ENCODE measurements at places on chromosomes 6 and 20. TPM values are rescaled to one million over a fixed set of nuclear protein-coding genes. Genes with fewer than 3 reads are reported as not detected.

DNA sequence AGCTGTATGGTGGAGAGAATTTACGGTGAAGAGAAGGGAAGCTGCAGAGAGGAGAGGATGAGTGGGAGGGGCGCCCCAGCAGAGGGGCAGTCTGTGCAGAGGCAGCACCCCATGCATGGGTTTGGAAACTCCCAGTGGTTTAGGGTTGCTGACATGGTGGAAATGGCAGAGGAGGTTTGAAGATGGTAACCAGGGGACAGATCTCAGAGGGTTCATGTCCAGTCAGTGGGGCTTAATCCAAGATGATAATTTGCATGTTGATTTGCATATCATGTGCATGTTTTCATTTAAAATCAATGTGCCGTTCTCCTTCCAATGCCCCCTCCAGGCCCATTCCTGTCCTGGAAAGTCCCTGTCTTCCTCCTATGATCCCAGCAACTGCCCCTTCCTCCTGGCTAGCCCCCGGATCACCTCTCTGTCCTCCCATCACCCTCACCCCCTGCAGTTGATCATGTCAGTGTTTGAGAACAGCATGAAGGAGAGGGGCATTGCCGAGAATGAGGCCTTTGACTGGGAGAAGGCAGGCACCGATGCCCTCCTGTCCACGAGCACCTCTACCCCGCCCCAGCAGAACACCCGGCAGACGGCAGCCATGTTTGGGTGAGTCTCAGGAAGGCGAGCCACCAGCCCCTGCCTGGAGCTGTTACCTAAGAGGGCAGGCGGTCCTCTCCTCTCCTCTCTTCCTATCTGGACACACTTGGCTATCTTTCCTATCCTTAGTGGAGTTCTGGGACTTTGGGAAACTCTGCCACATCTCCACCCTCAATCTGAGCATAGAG lies 14.3 kb downstream of the TTBK1 start:
- no peak for DNase-seq

- DNase-seq = no peak
Measured at GRCh38 chr6:28747631-28748157, 176.1 kb downstream of the TRIM27 start.

DNA sequence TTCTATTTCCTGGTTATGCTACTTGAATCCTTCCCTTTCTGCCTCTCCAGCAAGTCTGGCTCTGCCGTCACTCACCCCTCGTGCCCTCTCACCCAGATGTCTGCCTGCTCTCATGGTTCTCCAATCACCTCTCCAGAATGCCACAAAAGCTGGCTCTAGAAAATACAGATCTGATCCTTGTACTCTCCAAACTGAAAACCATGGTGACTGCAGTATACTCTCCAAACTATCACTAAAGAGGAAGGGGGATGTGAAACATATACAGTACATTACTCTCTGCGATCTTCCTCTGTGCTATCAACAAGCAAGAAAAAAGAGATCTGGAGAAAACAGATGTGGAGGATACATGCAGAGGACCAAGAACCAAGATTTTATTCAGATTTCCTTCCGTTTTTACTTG lies 91.1 kb downstream of the ATXN1 start:
- DNase-seq = no peak

GRCh38 chr20:32216179-32217142 lies 8.8 kb downstream of the POFUT1 start:
- DNase-seq = no peak

GRCh38 chr6:128057541-128057940 lies 156.7 kb upstream of the THEMIS start:
- no peak for DNase-seq

GRCh38 chr6:53199156-53199555 lies 50.5 kb upstream of the GCM1 start:
- no peak for DNase-seq

DNA sequence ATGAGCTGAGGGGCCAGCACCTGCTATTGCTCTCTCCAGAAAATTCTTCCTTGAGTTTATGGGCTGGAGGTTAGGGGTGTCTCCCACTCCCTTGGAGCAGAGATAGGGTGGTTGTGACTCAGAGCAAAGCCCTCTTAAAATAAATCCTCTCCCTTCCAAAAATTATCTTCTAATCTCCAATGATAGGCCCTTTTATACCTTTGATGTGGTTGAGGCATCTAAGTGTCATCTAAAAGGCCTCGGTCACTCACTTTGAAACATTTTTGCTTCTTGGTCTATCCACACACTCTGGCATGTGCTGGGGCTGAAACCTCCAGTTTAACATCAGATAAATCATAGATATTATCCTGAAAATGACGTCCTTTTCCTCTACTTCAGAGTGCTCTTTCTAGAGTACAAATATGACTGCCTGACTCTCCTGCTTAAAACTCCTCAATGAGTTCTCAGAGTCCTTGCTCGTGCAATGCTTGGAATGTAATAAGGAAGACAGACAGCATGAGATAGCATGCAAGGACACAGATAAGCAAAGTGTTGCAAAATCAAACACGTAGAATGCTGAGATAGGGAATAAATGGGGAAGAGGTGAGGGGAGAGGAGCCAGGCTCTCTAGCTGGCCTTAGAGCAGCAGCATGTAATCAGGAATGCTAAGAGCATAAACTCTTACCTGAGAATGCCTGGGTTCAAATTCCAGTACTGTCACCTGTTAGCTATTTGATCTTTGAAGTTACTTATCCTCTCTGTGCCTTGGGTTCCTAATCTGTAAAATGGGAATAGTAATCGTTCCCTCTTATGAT lies 374.1 kb upstream of the CITED2 start:
- DNase-seq = no peak

GRCh38 chr6:52499026-52499425 lies 77.8 kb downstream of the TRAM2 start:
- DNase-seq = no peak

DNA sequence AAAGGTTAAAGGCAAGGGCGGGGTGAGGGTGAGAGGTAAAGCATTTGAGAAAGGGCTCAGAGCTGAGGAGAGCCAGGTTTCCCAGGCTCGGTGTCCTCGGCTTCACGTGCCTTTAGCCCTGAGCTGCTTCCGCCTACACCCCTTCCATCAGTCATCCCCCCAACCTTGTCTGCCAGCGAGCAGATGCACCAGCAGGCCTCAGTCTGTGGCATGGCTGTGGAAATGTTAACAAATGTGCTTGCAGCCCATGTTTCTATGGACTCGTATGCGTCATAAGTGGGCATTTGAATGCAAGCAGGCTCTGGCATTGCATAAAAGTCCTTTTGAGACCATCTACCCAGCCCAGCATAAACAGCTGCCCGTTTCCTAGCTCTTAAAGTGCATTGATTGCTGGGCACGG lies 88.8 kb downstream of the SYNJ2 start:
- DNase-seq = no peak

- DNase-seq = no peak
Measured at GRCh38 chr20:15909995-15910394, 663.3 kb downstream of the KIF16B start.

DNA sequence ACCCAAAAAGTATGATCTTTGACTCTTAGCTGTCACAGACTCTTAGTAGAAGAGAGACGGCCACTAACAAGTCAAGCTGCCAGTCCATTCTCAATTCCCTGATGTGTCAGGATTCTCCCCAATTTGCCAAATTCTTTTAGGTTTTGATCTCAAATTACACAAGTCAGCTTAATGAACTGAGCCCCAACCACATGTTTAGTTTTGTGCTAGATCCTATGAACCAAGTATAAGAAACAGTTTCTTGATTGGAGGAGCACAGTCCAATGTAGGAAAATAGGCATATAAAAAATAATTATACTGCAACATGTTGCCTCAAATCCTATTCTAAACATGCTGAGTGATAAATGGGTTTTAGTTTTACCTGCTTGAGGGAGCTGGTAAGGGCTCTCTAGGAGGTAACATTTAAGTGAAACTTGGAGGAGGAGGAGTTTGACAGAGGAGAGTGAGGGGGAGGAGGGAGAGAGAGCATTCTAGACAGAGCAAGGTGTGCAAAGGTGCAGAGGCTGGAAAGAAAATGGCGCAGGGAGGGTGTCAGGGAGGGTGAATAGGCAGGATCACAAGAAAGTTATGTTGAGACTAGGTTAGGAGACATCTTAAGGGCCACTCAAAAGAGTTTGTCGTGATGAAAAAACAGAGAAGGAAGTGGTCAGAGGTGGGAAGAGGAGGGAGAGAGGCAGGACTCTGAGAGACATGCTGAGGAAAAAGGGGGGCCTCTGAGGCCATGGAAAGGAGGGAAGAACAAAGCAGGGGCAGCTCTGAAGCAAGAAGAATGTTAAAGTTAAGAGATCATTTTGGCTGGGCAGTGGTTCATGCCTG lies 22.8 kb upstream of the FAM83C start:
- DNase-seq = no peak

- no peak for DNase-seq
Measured at GRCh38 chr6:25670208-25670607, 18.2 kb downstream of the SCGN start.

DNA sequence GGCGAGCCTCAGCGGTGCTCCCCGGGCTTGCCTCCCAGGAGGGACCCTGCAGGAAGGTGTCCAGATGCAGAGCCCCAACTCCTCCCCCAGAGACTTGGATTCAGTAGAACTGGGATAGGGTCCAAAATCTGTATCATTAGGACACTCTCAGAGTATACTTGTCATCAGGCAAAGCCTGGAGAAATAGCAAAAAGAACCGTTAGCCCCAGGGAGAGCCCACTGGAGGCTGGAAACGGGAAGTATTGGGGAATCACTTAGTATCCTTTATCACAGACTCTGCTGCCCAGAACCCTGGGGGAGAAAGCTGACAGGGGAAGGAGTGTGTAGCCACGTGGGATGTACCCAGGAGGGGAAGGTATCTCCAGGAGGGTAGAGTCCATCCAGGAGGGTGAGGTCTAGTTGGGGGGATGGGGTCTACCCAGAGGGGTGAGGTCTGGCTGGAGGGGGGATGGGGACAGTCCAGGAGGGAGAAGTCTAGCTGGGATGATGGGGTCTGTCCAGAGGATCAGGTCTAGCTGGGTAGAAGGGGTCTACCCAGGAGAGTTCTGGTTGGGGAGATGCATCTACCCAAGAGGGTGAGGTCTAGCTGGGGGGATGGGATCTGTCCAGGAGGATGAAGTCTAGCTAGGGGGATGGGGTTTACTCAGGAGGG lies 107.2 kb downstream of the LY86 start:
- no peak for DNase-seq

GRCh38 chr20:38697306-38697705 lies 27.0 kb upstream of the SLC32A1 start:
- DNase-seq = no peak

PRSS35 gene
- total RNA-seq = not detected

AFDN gene
- 38.0 TPM for total RNA-seq

TXLNB gene
- total RNA-seq = 1.9 TPM

ARMC12 gene
- total RNA-seq = 0.89 TPM

TP53TG5 gene
- total RNA-seq = not detected

OPN5 gene
- not detected for total RNA-seq

SEL1L2 gene
- total RNA-seq = not detected

PRDM1 gene
- total RNA-seq = 16.3 TPM
